ENCODE measurements at places on chromosomes 1 and 21.
A peak's percentile ranks its signal among the peaks of the same experiment; 100 is the strongest.

DNA sequence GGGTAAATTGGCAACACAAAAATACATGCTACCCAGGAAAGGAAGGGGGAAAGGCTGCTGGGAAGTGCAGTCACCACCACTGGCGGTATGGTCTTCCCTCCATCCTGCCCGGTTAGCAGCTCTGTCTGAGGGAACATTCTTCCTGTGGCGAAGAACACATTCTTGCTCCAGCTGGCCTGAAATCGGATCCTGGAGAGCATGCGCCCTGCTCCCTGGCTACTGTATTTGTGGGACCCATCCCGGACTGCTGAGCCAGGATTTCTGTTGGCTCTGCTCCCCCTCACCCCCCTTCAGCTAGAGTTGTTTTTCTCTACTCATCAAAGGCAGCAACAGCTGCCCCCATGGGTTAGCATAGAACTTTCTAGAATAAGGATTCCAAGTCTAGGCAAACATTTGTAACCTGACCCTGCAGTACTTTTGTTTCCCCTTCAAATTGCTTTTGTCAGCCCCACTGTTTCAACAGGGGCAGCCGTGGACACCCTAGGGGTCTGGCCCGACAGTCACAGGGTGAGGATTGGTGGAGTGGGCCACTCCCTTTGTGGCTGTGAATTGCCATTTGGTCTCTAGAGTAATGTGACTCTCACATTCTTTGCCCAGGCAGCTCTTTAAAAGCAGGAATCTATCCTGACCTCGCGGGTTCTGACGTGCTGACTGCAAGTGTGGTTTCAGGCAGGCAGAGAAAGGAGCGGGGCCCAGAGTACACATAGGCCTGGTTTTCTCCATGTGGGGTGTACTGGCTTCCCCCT lies 157.7 kb downstream of the TOMM20 start:
- peak; percentile 99 for DNase-seq

GRCh38 chr1:75583282-75583681 lies 27.6 kb downstream of the SLC44A5 start:
- DNase-seq, result no peak

DNA sequence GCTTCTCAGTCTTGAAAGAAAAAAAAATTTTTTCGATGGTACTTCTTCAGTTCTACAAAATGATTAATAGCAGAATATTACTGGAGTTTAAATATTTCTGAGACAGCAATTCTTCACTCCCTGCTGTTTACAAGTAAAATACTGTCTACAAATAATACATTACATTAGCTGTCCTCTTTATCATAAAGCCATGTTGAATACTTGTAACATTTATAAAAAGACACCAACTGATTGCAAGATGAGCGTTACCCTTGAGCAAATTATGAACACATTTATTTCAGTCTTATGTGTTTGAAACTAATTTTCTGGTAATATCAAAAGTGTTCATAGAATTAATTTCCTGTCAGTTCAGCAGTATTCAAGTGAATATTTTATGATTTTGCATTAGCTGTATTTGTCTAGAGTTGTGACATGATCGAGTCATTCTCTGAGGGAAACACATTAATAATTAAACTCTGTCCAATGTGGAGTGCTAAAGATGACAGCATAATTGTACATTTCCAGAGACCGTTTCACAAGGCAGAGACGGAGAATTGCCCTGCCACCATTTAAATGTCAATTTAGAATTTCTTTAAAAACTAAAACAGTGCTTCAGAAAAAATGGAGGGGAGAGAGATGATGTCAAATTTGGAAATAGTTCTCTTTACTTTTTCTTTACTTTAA lies 1359.0 kb upstream of the ADGRL4 start:
- DNase-seq, result no peak

GRCh38 chr21:29730281-29730680 lies 209.5 kb downstream of the GRIK1 start:
- no peak for DNase-seq

DNA sequence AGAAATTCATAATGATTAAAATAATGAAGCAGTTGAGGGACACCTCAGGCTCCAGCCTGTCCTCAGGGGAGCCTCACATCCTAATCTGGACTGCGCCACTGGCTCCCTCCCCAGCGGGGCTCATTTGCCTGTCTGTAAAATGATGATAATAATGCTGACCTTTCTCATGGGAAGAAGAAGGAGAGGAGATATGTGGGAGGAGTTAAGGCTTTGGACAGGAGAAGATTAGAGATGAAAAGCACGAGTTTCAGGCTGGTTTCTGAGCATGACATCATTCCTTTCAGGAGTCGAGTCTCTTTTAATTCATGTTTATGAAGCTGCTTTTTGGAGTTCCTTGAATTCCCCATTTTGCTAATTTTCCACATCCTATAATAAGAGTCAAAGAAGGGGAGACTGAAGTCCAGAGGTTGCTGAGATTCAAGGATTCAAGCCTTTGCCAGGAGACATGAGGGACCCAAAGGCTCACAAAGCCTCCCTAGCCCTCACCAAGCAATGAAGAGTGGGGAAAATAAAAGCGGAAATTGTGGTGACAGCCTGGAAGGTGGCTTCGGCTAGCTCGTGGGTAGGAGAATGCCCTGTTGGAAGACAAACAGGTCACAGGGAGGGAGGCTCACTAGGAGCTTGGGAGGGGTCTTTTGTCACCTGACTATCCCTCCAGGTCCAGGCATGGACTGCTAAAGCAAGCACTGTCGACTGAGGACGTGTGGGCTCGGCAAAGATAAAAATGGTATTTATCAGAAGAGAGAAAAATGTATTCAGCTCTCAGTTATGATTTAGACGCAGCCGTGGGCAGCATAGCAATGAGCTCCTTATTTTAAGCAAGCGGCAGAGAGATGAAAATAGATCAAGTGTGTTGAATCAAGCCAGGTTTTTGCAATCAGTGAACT lies 27.5 kb upstream of the STMN1 start:
- no peak for DNase-seq

DNA sequence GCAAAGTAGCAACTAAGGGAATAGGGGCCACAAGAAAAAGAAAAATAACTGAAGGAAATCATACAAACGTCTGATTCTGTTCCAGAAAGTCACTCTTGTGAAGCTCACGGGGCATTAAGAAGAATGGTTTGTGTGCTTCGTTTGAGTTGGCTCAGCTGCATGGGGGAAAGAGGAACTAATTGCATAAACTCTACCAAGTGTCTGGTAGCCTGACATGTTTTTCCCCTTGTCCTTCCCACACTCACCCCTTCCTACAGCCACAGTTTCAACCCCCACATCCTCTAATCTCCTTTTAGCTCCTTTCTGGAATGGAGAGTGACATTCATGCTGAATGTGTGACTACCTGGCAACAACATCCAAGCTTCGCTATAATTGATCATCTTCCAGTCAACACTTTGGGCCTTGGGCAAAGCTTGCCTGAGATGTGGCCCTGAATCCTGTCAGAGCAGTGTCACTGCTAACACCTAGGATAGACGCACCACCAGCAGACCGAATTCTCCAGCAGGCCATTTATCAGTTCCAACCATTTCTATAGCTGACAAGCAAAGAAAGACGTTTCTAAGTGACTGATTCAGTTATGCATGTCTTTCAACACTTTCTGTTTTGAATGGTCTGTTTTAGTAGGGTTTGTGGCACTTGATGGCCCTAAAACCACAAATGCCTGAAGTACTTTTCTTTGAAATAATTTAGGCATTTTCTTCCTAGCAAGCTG lies 439.6 kb downstream of the TTLL7 start:
- DNase-seq, result no peak

- DNase-seq, result peak; percentile 22
Observed at GRCh38 chr1:170267317-170267716, 121.6 kb downstream of the NTMT2 start.

GRCh38 chr1:40281853-40282252 lies 23.8 kb downstream of the ZMPSTE24 start:
- DNase-seq, result no peak

- no peak for DNase-seq
Observed at GRCh38 chr1:28512058-28512611, 6.3 kb downstream of the RCC1 start.

DNA sequence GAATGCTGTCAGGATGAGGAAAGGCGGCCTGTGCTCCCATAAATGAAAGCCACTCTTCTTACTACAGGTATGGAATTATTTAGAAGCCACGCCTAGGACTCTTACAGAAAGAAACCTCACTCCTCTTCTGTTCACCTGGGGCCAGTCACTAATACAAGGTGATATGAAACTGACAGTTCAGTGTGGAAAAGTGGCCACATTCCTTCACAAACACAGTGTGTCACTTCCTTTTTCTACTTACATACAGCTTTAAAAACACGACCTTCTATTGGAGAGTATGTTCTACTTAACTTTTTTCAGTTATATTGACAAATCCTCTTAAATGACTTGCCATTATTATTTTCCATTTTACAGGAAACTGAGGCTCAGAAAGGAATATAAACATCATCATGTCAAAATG lies 163.1 kb downstream of the PCNX2 start:
- DNase-seq, result no peak

DNA sequence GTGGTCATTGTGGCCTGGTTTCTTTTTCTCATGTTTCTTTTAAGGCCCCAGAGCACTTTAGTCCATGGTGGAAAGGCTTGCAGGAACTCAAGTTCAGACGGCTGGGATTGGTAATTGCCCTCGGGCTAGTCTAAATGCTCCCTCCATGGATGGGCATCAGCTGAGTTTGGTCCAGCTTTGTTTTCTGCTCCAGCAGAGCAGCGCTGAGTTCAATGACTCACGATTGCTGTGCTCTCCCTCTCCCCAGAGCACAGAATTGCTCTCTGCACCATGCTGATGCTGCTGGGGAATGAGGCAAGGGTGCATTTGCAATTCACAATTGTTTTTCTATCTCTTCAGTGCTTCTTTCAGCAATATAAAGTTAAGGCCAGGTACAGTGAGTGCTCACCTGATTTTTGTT lies 1.8 kb upstream of the OR2T6 start:
- no peak for DNase-seq

DNA sequence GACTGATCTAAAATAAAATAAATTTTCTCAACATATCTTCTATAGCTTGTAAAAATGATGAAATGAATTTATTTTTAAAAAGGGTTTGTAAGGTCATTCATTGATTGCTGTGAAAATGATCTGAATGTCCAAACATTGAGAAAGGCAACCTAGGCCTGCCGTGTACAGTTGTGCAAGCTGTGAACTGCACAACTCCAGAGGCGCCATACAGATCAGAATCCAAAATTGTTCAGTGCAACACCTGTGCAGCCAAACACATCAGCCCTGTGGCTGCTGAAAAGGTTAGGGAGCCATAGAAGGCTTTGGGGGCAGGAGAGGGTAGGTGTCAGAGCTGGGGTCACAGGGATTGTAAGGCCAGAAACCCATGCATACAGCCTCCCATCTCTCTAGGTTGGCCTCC lies 9.9 kb upstream of the ZC3H12A start:
- no peak for DNase-seq

DNA sequence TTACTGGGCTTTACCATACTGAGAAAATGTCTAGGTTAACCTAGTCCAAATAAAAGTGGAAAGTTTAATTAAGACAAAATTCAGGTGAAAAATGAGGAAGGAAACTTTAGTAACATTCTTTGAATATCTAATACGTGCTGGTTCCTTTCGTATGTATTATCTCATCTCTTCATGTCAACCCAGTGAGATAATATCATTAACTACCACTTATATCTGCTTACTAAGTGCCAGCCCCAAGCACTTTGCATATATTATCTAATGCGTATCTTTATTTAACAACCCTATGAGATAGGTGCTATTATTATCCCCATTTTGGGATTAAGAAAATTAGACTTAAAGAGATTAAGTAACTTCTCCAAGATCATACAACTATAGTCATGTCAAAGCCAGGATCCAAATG lies 12.5 kb upstream of the PLPP3 start:
- DNase-seq, result no peak
